ENCODE measurements at places on chromosomes 4 and X.
A peak's percentile ranks its signal among the peaks of the same experiment; 100 is the strongest.

GRCh38 chr4:174105202-174105601, 178.3 kb downstream of the FBXO8 start:
- no peak for DNase-seq

GRCh38 chr4:87506974-87507701, 22.0 kb downstream of the SPARCL1 start:
- DNase-seq = peak; percentile 91

DNA sequence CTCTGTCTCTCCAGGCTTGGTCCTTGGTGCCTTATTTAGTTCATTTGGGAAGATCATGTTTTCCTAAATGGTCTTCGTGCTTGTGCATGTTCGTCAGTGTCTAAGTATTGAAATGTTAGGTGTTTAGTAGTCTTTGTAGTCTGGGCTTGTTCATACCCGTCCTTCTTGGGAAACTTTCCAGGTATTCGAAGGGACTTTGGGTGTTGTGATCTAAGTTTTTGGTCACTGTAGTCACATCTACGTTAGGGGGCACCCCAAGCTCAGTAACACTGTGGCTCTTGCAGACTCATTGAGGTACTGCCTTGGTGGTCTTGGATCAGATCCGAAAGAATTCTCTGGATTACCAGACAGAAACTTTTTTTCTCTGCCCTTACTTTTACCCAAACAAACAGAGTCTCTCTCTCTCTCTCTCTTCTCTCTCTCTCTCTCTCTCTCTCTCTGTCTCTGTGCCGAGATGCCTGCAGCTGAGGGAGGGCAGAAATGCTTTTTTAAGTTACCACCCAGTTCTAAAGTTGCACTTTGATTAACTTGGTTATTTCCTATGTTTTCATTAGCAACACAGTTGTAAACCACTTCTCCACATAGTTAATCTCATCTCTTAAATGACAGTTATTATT, 67.6 kb upstream of the SLC7A3 start:
- DNase-seq = peak; percentile 73

GRCh38 chrX:72540318-72540717, 32.3 kb downstream of the HDAC8 start:
- peak; percentile 53 for DNase-seq

- DNase-seq = no peak
Measured at GRCh38 chr4:107008115-107008514, 28.0 kb downstream of the DKK2 start.

GRCh38 chrX:136867096-136867491, 13.4 kb downstream of the RBMX start:
- DNase-seq = peak; percentile 35

DNA sequence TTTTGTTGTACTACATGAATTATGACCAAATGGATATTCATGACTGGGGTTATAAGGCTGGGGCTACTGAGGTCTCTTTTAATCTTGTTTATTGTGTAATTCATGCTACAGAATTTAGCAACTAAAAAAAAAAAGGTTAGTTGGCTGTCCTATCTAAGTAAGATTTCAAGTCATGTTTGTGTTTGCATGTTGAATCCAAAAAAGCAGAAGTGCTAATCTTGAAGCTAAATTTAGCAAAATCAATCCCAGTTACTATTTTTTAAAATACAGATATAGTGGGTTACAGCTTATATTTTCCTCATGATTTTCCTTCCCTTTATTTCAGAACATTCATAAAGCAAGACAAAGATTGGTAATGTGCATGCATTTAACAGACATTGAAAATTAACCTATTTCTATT, 19.4 kb downstream of the MTMR1 start:
- DNase-seq = no peak

GRCh38 chr4:145103496-145103895, 5.4 kb downstream of the ABCE1 start:
- DNase-seq = no peak

DNA sequence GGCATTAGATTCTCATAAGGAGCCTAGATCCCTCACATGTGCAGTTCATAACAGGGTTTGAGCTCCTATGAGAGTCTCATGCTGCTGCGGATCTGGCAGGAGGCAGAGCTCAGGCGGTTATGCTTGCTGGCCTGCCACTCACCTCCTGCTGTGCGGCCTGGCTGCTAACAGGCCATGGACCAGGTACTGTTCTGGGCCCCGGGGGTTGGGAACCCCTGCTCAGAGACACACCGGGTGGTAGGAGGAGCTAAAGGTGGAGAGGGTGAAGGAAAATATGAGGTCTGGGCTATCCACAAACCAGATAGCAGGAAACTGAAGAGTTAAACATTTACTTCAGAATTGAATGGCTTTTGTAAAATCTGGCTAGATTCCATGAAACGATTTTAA, 5.9 kb upstream of the F11 start:
- no peak for DNase-seq

GRCh38 chr4:80918004-80918403, 112.5 kb upstream of the BMP3 start:
- DNase-seq = no peak

DNA sequence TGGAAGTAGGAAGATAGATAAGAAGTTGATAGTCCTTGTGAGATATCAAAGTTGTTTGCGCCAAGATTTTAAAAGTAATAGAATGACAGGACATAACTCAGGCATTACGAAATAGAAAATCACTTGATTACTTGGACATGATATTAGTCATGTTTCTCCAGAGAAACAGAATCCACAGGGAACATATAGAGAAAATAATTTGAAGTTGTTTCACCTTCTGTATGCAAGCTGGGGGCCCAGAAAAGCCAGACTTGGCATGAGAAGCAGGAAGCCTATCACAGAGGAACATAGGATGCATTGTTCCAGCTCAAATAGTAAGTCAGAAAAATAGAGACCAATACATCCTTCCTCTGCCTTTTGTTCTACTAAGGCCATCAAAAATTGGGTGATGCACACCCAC, 715.9 kb downstream of the TECRL start:
- peak; percentile 2 for DNase-seq

GRCh38 chr4:13963601-13964000, 336.1 kb upstream of the BOD1L1 start:
- peak; percentile 62 for DNase-seq

GRCh38 chr4:8851321-8852117, 20.1 kb downstream of the HMX1 start:
- DNase-seq = no peak

- DNase-seq = no peak
Measured at GRCh38 chr4:31338000-31338399, 617.8 kb downstream of the PCDH7 start.

DNA sequence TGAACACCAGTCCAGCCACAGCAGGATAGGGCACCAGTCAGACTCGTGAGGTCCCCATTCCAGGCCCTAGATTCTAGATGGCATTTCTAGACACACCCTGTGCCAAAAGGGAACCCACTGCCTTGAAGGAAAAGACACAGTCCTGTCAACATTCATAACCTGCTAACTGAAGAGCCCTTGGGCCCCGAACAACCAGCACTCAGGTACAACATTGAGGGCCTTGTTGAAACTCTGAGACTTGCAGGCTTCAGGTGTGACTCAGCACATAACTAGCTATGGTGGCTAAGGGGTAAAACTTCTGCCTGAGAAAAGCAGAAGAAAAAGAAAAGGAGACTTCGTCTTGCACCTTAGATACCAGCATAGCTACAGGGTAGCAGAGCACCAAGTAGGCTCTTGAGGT, 252.9 kb upstream of the GRID2 start:
- DNase-seq = no peak

DNA sequence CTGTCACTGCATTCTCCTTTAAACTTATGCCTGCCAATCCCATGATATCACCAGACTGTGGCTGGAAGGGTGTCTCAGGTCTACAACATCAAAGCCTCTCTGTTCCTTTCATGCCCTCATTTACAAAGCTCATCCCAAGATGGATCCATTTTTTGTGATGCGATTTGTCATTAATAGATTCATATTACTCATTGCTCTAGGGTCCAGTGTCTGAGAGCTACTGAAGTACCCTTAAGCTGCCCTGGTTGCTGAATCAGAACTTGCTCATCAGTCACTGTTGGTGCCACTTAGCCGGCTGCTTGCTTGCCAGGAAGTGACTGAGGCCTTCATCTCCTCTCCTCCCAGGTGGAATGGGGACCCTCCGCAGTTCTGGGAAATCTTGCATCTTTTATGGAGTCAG, 395.5 kb upstream of the BOD1L1 start:
- DNase-seq = no peak

GRCh38 chr4:128234836-128235235, 52.8 kb downstream of the PGRMC2 start:
- no peak for DNase-seq

GRCh38 chr4:16530688-16531635, 304.7 kb upstream of the TAPT1 start:
- DNase-seq = peak; percentile 72

GRCh38 chr4:73862322-73862721, 6.9 kb upstream of the CXCL1 start:
- no peak for DNase-seq

DNA sequence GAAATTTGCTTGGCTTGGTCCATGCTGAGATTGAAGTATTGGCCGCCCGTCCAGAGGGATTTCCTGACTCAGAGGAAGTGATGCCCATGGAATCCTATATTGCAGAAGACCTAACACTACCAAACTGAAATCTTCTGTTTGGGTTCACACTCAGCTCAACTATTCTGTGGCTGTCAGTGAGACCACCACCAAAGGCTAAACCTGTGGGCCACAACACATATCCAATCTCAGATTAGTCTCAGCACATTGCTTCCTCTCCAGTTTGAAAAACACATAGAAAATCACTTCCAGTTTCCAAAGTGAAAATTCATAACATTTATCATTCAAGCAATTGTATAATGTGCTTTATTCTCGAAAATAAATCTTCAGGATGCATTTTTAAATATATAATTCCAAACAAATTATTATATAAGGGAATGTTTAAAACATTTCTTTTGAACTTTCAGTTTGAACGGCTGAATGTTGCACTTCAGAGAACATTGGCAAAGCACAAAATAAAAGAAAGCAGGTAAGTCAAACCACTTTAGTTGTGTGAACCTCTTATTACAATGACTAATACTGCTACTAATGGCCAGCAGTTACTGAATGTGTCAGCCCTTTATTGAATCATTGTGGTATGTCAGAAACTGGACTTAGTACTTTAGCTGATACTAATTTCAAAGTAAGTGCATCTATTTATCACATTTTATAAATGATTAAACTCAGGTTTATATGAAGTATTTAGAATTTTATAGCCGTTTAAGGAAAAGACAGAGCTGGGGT, 37.0 kb downstream of the GUCY1A1 start:
- peak; percentile 11 for DNase-seq

- DNase-seq = peak; percentile 33
Measured at GRCh38 chr4:158710814-158711213, 12.4 kb downstream of the PPID start.

DNA sequence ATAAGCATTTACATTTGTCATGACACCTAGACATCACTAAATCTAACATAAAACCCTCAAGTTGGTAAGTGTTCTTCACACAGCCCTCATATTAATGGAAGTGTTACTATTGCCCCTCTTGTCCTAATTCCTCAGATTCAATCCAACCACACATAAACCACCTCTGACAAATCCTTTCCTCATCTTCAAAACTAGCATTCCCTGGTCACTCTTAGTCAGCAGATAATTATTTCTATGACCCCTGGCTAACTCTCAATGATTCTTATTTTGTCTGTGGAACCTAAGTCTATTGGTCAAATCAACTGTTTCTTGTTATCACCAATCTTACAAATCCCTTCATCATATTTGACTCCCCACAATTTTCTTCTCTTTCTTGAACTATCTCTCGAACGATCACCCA, 168.6 kb downstream of the PPP3CA start:
- DNase-seq = no peak

DNA sequence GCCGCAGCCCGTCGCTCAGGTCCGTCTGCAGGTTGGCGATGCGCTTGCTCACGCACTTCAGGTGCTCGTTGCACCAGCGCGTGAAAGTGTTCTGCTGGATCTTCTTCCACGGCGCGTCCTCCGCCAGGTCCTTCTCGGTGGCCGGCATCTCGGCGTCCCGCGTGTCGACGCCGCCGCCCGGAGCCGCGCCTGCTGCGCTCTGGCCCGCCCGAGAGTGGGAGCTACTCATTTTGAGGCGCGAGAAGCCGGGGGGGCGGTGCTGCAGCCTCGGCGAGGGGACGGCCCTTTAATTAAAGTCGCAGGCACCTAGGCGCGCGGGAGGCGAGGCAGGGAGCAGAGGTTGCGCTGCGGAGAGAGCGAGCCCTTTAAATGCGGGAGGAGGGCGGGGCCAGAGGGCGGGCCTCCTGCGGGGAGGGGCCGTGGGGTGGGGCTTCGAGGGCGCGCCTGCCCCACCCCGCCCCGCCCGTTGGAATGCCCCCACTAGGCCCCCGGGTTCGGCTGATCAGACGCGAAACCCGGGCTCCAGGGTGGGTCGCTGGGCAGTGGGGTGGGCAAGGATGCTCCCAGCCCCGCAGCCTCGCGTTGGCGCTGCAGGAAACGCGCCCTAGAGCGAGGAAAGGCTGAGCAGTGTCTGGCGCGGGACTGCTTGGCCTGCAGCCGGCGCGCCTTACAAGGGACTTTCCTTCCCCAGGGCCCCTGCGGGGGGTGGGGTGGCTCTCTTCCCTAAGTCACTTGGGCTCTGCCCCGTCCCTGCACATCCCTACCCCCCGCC, 3.2 kb downstream of the FLNA start:
- peak; percentile 96 for DNase-seq

DNA sequence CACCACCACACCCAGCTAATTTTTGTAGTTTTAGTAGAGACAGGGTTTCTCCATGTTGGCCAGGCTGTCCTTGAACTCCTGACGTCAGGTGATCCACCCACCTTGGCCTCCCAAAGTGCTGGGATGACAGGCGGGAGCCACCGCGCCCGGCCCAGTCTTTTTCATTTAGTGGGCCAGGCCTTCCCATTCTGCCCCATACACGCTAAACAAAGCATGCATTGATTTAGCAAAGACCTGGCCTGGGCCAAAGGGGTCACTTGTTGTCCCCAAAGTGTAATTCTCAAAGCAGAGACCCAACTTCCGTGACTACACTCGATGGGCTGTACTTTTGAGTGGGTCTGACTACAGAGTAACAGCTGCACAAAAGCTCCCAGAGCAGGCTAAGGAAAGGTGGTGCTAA, 29.2 kb downstream of the CNGA2 start:
- DNase-seq = no peak

GRCh38 chr4:180710628-180711337, 1532.4 kb upstream of the TENM3 start:
- no peak for DNase-seq

DNA sequence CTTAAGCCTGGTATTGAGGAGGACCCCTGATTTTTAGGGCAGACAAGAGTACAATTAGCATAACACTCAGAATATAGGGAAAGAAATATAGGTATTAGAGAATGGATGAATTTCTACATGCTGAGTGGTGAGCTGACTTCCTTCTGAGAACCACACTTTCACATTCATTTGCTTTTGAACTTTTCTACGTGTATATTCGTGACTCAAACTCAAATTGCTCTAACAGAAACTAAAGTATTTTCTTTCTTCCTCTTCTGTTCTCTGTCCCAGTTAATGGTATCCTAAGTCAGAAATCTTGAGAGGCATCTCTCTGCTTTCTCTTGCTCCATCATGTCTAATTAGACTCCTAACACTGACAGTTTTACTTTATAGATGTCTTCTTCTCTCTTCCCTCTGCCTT, 103.2 kb upstream of the CITED1 start:
- DNase-seq = no peak
